ENCODE measurements at places on chromosomes 4 and X. TPM values are rescaled to one million over a fixed set of nuclear protein-coding genes. Genes with fewer than 3 reads are reported as not detected.

GRCh38 chrX:87664381-87664780 is 146.8 kb downstream of the KLHL4 start:
- no peak for DNase-seq

GRCh38 chr4:84467601-84468000 is 31.5 kb downstream of the NKX6-1 start:
- no peak for DNase-seq

- no peak for DNase-seq
Observed at GRCh38 chr4:8586671-8587468, 5.7 kb upstream of the CPZ start.

- DNase-seq, result no peak
Observed at GRCh38 chrX:10597871-10598270, 22.5 kb downstream of the MID1 start.

GRCh38 chr4:179196511-179196910 is 1754.3 kb upstream of the AGA start:
- no peak for DNase-seq

GRCh38 chrX:111431001-111431400 is 19.0 kb upstream of the DCX start:
- DNase-seq, result no peak

DNA sequence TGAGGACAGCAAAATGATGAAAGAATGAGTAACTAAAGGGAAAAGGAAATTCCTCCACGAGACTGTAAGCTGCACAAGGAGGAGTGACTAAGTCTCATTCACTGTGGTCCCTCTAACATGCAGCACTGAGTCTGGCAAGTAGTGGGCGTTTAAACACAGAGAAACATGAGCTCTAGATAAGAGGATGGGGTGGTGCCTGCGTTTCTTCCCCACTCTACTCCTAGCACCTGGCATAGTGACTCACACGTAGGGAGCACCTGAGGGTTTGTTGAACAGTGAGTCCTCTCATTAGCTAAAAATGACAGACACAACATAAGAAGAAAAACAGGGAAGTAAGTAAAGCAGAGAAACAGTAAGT is 105.8 kb upstream of the CBR4 start:
- no peak for DNase-seq

DNA sequence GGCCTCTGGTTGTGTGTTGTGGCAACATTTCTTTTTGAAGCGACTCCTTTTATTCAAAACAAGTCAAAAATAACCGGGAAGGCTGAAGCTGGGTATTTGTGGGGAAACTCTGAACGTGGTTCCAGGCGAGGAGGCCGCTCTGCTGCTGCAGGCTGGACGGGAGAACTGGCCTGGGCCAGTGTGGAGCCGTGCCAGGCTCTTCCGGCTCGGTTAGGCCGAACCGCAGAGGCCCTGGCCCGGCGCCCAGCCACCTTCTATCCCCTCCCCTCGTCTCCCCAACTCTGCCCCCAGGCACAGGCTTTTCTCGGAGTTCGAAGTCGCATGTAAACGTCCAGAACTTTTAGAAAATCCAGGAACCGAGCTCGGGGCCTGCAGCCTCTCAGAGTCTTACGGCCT is 2.4 kb upstream of the BCOR start:
- DNase-seq, result no peak

PLXNB3 gene
- total RNA-seq, result 1.3 TPM

POF1B gene
- 0.11 TPM for total RNA-seq

DNA sequence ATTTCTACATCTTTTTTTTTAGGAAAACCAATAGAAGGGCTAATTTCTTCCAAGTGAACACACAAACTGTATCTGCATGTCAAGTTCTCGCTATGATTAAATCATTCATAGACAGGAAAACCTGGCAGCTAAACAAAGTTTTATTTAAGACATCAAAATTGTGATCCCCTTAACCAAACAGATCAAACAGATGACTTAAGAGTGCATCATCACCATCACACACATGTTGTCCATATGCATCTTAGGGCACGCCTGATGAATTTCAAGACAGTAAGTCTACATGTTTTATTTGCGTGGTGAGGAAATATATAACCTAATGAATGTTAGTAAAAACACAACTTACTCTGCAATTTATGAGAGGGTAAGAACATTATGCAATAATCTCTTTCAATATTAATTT is 317.0 kb upstream of the ANXA10 start:
- no peak for DNase-seq

GRCh38 chr4:130703211-130703935 is 1607.4 kb downstream of the C4orf33 start:
- no peak for DNase-seq

DNA sequence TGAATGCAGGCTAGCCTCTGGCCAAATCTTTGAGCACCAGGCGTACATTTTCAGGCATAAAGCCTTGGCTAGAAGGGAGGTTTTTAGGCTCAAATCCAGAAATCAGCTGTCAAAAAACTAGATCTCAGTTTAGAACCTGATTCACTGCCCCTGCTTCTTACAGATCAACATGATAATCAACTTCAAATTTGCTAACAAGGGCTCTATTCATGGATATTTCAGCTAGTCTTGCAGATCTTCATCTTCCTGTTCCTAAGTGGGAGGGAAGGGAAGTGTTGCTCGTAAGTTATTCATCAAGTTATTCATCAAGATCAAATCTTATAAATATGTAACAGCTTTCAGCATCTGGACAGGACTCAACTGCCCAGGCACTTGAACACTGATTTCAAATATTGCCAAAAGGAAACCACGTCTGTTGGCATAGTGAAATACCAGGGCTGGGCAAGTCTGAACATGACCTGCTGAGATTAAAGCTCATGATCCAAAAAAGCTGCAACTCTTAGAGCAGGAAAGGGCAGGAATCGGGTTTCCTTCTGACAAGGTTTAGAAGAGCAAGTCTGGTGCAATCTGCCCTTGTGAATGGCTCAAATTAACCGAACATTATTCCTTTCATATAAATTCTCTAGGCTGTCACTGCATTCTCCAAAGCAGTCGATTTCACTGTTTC is 200.3 kb downstream of the PDGFC start:
- no peak for DNase-seq
